PC-9 (cell line): ENCODE measurements at places on chromosomes 2 and 18. TPM values are rescaled to one million over a fixed set of nuclear protein-coding genes. Genes with fewer than 3 reads are reported as not detected.

DNA sequence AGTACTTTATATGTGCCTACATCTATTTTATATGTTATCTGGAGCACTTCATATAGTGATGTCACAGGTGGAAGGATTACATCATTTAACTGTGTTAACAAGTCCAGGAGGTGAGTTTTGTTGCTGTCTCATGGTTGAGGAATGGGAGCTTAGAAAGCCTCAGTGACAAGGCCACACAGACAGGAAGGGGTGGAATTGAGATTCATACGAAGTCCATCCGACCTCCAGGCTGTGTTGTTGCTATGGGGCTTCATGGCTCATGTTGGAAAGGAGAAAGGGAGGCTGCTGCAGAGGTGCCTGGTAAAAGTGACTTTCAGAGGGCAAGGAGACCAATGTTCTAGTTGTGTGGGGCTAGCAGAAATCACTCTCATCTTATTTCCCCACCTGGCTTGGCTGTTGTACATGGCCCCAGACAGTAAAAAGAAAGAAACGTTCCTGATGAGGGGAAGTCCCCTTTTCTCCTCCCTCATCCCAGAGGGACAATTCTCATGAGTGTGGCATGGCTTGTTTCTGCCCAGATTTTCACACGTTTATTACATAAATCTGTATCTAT, 31.0 kb upstream of the GREB1 start:
- no peak for DNase-seq

DNA sequence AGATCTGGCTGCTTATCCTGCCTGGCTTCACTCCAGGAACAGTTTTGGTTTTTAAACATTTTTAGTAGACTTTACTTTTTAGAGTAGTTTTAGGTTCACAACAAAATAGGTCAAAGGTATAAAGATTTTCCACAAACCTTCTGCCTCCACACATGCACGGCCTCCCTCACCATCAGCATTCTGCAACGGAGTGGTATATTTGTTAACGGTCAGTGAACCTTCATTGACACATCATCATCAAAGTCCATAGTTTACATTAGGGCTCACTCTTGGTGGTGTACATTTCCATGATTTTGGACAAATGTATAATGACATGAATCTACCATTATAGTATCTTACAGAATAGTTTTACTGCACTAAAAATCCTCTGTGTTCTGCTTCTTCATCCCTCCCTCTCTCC, 303.1 kb upstream of the EPAS1 start:
- DNase-seq = no peak

GRCh38 chr2:96201338-96201737, 7.3 kb downstream of the STARD7 start:
- DNase-seq = no peak

DNA sequence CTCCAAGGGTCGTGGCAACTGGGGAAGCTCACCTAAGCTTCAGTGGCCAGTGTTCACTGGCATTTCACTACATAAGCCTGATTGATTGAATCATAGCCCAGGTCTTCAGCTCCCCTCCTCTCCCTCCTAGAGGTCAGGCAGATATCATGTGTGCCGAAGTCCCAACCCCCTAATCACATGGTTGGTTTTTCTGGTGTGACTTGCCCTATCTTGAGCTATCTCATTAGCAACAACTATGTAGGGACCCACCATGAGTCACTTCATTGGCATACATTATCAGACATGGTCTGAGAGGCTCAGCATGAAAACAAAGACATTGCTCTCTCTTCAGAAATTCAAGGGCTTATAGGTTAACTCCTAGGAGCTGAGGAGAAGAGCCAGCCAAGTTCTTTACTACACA, 76.8 kb downstream of the LYPD1 start:
- DNase-seq = no peak

DNA sequence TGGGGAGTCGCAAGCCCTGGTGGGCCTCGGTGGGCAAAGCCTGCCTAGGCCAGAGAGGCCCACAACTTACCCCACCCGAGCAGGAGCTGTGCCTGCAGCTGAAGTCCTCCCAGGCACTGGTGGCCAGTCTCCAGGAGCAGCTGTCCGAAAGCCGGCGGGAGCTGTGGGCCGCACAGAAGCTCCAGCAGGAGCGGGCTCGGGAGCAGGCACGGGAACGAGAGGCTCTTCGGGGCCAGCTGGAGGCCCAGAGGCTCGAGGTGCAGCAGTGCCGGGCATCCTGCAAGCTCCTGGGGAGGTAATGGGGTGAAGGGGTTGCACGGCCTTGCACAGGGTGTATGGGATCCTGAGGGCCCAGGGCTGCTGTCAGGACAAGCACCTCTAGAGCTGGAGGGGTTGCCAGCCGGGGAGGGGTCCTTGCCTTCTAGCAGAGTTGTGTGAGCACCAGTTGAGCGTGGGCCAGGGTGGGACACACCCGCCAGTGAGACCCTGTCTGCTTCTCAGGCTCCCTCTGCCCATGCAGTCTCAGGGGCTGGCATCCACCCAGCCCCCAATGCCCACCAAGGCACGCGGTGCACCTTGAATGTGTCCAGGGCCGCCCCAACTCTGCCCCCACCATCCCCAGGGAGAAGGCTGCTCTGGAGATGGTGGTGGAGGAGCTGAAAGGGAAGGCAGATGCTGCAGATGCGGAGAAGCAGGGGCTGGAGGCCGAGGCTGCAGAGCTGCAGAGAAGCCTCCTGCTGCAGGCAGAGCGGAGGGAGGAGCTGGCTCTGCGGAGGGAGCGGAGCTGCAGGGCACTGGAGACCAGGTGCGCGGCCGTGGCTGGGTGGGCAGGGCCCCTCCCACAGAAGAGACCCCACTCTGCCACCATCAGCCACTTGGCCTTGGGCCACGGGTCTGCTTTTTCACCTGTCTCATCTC, 27.2 kb downstream of the CROCC2 start:
- DNase-seq = no peak

GRCh38 chr2:148987286-148987685, 51.2 kb upstream of the LYPD6B start:
- DNase-seq = no peak

CCDC85A gene
- 0.10 TPM in 1 of 2 replicates, not detected in the other for total RNA-seq

ESPNL gene
- 1.1 and 2.2 TPM in 2 replicates for total RNA-seq

CHRND gene
- total RNA-seq = not detected in 2 replicates

EMILIN2 gene
- 0.07 TPM in 1 of 2 replicates, not detected in the other for total RNA-seq
